Daoy (cell line): ENCODE measurements at places on chromosomes 7 and 10. TPM values are rescaled to one million over a fixed set of nuclear protein-coding genes. Genes with fewer than 3 reads are reported as not detected.

GRCh38 chr10:93463723-93464476 is 18.2 kb downstream of the MYOF start:
- DNase-seq = no peak

WEE2 gene
- total RNA-seq = not detected in 2 replicates

DNA sequence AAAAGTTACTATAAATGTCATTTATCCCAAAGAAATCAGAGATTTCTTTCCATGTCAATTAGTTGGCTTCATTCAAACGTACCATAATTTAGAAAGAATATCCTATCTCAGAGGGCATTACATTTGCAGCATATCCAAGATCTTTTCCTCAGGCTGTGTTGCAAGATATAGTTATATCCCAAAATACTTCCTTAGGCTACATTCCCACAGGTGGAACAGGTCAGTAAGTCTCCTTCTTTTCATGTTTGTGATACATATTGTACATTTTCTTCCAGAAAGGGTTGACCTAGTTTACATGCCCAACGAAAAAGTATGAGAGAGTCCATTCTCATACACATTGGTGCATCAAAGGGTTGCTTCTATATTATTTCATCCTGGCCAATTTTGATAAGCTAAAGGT is 26.9 kb upstream of the VWA2 start:
- DNase-seq = no peak

GRCh38 chr7:153407291-153408046 is 644.7 kb upstream of the DPP6 start:
- no peak for DNase-seq
